Inflammatory macrophage treated with lipopolysaccharide for 1 hour (primary cell): ENCODE measurements at places on chromosomes 6 and 20.

DNA sequence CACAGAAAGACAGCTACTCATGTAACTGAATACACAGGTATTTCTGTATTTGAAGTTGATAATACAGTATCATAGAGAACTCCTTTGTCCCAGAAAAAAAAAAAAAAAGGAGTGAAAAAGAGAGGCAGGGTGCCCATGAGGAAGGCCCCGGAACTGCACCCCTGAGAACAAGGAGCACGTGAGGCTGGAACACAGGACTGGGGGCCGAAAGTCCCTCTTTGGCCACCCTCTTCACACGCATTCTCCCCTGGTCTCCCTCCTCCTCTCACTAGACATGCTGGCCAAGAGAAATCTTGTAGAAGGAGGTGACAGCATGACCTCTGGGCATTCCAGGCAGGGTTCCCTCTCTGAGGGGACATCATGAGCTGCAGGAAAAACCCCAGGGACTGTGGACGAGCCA, 62.7 kb upstream of the TRAF3IP2 start:
- no peak for DNase-seq

GRCh38 chr6:130959951-130960350, 103.1 kb downstream of the EPB41L2 start:
- no peak for DNase-seq

GRCh38 chr6:15090745-15091384, 155.0 kb upstream of the JARID2 start:
- DNase-seq = no peak

DNA sequence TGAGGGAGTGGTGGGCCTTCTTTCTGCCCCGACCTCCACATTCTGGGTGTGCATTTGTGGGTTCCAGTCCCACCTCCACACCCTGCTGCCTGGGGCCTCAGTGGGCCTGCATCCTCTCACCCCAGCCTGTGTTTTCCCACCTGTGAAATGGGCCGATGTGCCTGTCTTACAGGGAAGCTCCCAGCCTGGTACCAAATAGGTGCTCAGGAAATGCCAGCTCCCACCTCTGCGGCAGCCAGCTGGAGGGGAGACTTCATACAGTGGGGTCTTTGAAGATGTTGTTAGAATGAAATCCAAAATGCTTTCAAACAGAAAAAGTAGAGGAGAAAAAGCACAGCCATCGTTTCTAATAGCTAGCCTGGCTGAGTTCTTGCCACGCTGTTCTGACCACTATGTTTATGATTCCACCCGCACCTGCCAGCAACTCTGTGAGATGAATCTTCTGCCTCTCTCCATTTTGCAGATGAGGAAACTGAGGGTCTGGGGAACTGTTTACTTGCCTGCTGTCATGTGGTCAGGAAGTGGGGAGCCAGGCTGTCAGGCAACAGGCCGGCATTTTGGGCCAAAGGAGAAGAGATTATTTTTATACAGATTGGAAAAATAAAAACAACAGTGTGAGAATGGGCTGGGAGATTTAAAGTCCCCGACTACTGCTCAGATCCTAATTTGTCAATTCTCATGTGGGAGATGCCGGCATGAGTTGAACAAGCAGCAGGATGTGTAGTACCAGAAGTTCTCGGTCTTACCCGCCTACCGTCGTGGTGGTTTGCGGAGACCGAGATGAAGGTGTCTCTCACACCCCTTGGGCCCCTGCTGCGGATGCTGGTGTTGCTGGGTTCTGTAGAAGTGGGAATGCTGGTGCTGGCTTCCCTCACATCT, 4.6 kb downstream of the TMEM181 start:
- DNase-seq = no peak

DNA sequence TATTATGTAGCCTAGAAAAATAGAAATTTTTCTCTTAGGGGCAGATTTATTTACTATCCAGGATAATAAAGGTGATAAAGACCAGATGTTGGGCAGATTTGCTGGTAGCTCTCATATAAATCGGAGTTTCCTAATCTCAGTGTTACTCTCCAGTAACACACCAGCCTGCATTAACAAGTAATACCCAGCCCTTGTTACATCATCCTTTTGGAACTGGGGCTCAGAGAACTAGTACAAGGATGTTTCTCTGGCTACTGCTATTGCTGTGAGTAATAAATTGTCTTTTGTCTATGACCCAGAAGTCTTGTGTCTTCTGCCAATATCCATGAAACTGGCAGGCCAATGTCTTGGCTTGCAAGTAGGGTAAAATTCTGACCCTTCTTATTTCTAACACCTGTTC, 16.8 kb downstream of the TPD52L1 start:
- DNase-seq = no peak

DNA sequence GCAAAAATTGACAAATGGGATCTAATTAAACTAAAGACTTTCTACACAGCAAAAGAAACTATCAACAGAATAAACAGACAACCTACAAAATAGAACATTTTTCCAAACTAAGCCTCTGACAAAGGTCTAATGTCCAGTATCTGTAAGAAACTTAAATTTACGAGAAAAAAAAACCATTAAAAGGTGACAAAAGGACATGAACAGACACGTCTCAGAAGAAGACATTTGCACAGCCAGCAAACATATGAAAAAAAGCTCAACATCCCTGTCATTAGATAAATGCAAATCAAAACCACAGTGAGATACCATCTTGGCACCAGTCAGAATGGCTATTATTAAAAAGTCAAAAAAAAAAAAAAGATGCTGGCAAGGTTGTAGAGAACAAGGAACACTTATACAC, 70.6 kb upstream of the GRIK2 start:
- no peak for DNase-seq

- DNase-seq = no peak
These were observed 3.5 kb upstream of the SYNJ2 start for GRCh38 chr6:157978021-157978783.

DNA sequence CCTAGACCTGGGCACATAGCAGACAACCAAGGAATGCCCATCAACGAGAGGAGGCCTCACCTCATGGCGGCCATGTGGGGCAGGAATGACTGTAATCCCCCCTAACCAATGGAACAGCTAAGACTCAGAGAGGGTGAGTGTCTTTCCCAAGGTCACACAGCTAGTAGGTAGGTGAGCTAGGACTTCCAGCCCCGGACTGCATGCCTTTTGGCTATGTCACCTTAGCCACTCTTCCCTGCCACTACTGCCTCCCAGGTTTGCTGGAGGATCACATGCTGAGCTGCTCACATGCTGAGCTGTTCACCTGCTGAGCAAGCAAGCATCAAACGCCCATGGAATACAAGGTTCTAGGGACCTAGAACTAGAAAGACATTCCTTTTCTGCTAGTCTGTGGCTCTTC, 188.5 kb upstream of the PMEPA1 start:
- no peak for DNase-seq

- DNase-seq = no peak
These were observed 81.8 kb downstream of the JAG1 start for GRCh38 chr20:10591946-10592521.

- no peak for DNase-seq
These were observed 153.7 kb downstream of the HACE1 start for GRCh38 chr6:104705916-104706442.

- DNase-seq = peak; percentile 56
These were observed 9.1 kb upstream of the TLDC2 start for GRCh38 chr20:36866681-36867495.

DNA sequence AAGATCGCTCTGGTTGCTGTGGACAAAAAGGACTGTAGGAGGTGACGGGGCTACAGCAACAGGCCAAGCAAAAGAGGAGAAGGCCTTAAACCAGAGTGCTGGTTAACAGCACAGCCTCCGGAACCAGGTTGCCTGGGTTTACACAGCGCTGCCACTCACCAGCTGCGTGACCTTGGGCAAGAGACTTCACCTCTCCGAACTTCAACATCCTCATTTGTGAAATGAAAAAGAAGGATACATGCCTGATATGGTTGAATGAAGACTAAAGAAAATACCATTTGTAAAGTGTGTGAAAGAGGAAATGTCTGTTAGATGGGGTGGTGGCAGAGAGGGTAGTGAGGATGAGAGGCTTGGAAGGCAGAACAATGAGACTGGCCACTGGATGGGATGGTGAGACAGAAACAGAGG, 44.9 kb downstream of the PREX1 start:
- no peak for DNase-seq

- no peak for DNase-seq
These were observed 88.1 kb downstream of the MAP3K4 start for GRCh38 chr6:161079566-161080262.

DNA sequence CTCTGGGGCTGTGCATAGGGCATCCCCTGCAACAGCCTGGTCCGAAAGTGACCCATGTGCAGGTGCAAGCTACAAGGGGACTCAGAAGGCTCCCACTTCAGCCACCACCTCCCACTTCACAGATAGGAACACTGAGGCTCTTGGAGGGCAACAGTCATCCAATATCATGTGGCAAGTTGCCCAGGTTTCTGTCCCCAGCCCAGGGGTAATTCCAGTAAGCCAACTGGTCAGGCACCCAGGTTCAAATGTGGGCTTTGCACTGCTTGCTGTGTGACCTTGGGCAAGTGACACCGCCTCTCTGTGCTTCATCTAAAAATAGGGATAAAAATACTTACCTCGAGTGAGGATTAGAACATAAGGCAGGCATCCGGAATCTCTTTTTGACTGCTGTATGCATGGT, 62.0 kb upstream of the SIRPA start:
- no peak for DNase-seq

DNA sequence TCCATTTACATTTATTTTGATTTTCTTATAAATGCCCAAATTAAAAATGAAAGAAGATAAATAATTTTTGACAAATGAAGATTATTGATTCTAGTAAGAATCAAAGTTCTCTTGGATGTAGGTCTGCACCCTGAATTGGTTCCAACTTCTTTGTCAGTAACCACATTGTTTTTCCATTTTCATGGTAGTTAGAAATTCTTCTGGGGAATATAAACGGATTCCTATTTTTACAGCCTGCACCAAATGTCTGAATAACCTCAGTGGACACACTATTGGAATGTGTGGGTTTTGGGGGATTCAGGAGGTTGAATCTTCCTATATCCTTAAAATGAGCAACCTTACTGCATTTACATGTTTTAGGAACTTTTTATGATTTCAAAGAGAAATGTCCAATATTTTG, 1085.3 kb upstream of the MAP3K7 start:
- no peak for DNase-seq

GRCh38 chr20:36400909-36401735, 95.0 kb downstream of the DLGAP4 start:
- no peak for DNase-seq

DNA sequence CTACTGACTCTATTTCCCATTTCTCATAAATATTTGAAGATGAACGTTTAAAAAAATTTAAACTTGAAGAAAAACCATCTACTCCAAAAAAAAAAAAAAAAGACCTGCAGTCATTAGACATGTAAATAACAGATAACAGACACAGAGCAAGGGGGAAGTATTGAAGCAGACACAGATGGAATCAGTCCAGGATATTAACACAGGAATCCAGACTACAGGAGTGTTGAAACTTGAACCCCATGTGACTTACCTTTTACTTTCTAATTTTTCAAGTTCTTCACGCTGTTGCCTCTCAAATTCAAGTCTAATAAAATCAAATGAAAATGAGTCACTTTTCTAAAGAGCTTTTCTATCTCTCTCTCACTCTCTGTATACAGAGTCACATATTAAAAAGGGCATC, 191.8 kb downstream of the KIF16B start:
- DNase-seq = no peak

DNA sequence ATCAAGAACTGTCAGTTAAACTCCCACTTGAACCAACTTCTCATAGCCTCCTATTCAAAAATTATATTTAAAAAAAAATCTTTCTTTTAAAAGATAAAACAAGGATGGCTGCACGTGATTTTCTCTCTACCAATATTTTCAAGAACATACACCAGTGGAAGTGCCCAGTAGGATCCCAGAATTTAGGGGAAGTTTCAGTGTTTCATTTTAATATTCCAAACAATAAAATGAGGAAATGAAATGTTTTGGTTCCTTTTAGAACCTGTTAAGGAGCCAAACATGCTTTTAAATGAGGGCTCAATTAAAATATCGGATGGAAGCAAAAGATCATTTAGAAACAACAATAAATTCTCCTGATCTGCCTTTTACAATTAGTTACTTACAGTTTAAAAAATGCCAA, 26.4 kb upstream of the PRELID3B start:
- peak; percentile 31 for DNase-seq

DNA sequence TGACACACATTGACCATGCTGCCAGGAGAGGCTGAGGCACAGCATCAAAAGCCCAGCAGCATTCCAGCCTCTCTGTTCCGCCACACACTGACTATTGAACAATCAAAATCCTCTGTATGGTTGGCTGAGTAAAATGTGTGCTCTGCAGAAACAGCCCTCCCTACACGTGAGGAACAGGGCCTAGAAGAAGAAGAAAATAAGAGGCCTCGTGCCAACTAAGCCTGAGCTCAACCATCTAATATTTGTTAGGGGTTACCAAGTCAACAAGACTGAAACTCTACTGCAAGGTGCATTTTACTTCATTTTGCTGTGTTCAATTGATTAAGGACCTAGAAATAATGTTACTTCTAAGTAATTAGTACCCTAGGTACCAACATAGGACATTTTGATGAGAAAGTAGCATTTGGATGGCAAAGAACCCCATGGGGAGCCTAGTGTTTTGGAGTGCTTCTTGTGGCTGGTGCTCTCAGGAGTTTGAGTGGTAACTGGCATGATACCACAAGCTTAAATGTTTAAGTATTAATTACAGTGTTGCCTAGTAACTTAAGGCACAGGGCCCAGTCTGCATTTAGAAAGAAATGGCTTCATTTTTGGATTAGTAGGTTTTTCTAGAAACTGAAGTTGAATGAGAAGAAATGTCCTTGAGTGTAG, 146.6 kb upstream of the PLN start:
- no peak for DNase-seq

DNA sequence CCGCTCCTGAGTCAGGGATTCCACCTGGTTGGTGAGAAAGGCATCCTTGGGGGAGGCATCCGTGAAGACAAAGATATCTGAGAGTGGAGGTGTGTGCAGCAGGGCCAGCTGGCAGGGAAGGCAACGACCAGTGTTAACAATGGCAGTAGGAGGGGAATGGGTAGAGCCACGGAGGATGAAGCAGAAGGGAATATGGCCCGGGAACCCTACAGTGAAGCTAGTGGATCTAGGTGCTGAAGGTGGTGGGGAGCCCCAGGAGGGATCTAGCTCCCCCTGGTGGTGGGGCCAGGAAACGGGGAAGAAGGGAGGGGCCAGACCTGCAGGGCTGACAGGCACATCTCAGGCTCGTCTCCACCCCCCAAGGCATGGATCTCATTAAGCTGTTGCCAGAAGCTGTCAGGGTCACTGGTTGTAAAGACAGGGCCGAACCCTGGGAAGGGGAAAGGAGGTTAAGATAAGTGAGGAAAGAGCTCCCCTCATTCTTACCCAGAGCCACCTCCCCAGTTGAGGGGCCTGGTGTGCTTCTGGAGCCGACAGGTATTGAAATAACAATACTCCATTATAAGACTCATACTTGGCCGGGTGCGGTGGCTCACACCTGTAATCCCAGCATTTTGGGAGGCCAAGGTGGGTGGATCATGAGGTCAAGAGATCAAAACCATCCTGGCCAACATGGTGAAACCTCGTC, 7.3 kb downstream of the VWA7 start:
- peak; percentile 66 for DNase-seq

GRCh38 chr6:41767112-41767833, 12.4 kb downstream of the FRS3 start:
- DNase-seq = peak; percentile 13
